ENCODE measurements at places on chromosomes 5 and 9.

DNA sequence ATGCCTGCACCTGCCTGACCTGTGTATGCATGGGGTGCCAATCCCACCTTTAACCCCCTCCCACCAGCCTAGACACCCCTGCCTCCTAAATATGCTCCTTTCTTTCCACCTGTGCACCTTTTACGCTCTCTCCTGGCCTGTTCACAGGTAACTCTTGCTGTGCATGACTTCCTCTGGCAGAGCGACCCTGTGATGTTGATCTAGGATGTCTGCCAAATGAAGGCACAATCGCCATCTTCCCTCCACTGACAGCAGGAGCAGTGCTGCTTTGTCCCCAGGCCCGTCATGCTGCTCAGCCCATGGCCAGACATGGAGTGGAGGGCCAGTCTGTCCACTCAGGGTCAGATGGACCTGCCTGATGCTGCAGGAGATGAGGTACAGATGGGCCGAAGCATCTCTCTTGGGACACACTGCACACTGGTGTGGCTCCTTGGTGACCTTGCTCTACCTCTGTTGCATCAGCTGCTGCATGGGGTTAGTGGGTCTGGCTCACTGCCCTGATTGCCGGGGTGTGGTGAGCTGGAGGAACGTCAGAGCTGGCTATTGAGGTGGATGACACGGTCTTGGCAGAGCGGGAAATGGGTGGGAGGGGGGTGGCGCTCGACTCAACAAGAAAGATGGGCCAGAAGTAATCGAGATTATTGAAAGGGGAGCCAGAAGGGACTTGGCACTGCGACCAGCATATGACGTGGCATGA, 101.7 kb upstream of the PITX1 start:
- DNase-seq: no peak

GRCh38 chr9:81912135-81912534, 16.1 kb upstream of the SPATA31D4 start:
- no peak for DNase-seq

DNA sequence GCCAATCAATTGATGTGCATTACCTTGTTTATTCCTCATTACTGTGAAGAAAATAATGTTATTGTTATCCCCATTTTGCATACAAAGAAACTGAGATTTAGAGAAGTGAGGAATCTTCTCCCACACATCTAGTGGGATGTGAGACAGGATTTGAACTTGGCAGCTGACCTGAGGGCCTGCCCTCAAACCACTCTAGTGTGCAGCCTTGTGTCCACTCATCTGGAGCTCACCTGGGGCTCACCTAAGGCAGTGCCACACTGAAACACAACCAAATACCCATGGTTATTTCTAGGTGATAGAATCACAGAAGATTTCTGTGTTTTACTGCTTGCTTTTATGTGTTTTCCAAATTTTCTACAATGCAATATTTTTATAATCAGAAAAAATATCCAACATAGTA, 94.7 kb upstream of the SAP30L start:
- no peak for DNase-seq

DNA sequence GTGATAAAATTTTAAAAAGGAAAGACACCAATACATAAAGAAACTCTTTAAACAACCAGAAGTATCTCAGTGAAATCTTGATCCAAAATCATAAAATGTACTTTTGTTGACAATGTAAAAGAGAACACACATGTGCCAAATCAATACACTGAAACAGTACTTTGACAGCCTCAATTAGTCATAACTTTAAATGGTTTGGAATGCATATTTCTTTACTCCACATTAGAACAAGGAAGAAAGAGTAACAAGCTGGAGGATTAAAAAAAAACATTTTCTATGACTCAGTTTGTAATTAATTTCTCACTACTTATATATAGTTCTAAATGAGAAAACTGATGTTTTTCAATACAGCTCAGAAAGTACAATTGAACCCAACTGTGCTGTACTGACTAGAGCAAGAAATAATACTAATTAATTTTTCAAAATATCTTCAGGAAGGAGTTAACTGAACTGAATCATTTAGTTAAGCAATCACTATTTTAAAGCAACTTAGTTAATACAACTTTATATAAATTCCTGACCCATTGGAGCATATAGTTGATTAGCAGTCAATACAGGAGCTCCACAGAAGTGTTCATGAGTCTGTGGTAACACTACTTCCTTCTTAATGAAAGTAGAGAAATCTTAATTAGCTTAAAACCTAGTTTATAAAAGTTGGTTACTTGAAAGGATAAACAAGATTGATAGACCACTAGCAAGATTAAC, 101.0 kb downstream of the NR3C1 start:
- DNase-seq: no peak

DNA sequence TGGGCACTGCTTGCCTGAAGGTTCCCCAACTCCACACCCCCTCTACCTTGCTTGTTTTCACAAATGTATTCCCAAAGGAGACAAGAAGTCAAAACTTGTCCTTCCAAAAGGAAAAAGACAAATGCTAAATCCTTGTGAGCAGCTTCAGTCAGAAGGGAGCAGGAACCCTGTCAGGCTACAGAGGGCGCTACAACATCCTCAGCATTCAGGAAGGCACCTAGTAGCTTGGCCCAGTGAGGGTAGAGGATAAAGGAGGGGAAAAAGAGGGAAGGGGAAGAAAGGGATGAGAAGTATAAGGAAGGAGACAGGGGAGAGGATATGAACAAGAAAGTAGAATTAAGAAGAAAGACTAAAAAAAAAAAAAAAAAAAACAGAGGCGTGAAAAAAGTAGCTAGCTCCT, 97.5 kb downstream of the MLLT3 start:
- no peak for DNase-seq

DNA sequence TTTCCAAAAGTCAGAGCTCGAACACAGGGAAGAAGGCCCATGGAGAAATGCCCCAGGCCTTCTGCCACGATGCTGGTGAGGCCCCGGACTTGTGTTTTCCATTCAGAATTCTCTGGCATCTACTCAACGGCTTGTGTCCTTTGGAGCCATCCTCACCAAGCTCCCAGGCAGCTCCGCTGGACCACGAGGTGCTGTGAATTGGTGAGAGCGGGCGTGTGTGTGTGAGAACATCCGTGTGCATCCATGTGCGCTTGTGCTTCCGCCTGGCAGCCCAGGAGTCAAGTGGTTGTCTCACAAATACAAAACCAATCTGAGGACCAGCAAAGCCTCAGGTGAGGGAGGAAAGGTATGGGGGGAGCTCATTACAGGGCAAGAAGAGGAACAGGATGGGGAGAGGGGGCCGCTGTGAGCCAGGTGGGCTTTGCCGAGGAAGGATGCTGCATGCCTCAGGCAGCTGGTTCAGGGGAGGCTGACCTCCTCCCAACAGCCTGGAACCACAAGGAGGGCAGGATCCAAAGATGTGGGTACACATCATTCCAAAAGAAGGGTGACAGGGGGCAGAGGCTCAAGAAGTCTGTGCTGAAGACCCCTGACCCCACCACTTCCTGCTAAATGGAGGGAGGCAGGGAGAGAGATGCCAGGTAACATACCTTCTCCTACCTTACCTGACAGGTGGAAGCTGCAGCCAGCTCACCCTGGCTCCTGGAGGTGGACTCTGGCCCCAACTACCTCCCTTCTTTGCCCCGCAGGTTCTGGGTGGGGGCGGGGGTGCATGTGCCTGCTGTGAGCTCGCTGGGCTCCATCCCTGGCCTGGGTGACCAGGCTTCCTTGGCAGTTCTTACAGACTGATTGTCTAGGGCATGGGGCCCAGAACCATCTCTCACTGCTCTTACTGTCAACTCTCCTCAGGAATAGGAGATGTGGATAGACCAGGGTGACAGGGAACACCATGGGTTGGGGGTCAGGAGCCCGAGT, 196.3 kb downstream of the PAX5 start:
- no peak for DNase-seq

DNA sequence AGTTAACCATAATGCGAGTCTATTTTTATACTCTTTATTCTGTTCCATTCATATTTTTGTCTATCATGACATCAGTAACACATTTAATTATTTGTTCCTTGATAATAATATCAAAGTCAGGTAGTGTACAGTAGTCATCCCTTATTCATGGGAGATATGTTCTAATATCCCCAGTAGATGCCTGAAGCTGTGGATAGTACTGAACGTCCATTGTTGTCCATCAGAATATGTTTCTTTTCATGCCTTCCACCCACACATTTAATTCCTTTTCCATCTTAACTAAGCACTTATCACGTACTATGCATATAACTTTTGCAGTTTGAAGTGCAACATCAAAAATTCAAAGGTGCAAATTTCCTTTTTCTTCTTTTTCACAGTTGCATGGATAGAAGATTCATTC, 53.6 kb downstream of the FER start:
- no peak for DNase-seq
